Right hindlimb (tissue), 1 donor: ENCODE measurements at places on chromosomes 12 and 14.
A peak's percentile ranks its signal among the peaks of the same experiment; 100 is the strongest.

DNA sequence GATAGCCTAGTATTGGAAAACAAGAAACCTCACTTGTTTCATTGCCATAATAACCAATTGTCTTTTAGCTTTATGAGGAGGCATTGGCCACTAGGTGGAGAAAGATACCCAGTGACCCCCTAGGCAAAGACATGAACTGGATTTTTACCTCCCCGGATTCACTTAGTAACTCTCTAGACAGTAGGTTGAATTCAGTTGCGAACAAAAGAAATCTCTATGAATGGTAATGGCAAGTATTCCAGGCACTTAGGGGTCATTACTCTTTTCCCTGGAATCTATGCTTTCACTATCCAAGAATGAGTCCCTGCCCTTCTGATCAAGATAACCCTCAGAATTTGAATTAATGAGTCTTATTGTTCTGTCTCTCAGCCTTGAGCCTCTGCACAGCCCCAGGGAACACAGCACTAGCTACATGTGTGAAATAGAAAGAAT lies 29.5 kb upstream of the RHOJ start:
- DNase-seq: peak; percentile 40

- no peak for DNase-seq
Measured at GRCh38 chr12:50402264-50403000, 1.7 kb downstream of the LARP4 start.

DNA sequence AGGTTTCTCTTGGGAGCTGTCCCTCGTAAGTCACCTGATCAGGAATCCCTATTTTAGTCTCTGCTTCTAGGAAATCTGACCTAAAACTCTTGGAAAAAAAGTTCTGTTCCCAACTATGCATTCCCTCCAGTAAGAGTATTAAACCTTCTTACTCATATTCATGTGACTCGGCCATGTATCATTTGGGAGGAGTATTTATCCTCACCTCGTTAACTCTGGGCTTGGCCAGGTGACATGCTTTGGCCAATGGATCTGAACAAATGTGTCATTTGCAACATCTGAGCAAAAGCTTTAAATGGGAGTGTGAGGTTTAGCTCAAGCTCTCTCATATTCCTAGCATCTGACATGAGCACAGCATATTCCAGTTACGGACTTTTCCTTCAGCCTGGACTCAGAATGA lies 226.8 kb downstream of the NUAK1 start:
- DNase-seq: no peak

- DNase-seq: peak; percentile 43
Measured at GRCh38 chr12:123389560-123390351, 5.8 kb downstream of the KMT5A start.

GRCh38 chr14:95056476-95056875 lies 100.9 kb downstream of the DICER1 start:
- DNase-seq: no peak

DNA sequence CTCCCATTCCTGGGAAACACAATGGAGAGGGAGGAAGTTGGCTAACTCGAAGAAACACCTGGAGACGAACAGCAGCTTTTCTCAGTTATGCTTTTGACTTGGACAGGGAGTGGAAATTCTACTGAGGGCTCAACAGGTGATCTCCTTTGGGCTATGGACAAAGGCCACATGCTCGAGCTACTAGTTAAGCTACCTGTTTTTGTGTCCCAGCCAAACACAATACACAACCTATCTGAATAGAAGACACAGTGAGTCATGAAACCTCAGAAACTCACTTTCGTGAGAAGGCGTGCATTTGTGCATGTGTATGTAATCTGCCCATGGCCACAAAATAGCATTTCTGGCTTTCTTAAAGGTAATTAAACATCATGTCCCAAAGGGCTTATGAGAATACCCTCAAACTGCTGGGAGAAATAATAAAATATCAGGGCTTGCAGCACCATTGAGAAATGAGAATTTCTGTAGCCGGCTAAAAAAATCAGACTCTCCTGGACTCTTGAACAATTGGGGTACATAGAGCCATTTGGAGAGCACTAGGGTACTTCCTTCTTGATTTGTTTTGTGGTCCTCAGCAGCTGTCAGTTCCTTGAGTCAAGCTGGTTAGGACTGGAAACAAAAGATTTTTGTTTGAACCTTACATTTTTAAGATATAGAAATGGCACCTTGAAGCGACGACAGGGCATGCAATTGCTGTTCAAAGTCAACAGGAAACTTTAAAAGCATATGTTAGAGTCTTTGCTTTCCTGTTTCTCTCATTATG lies 85.5 kb upstream of the PTHLH start:
- no peak for DNase-seq

DNA sequence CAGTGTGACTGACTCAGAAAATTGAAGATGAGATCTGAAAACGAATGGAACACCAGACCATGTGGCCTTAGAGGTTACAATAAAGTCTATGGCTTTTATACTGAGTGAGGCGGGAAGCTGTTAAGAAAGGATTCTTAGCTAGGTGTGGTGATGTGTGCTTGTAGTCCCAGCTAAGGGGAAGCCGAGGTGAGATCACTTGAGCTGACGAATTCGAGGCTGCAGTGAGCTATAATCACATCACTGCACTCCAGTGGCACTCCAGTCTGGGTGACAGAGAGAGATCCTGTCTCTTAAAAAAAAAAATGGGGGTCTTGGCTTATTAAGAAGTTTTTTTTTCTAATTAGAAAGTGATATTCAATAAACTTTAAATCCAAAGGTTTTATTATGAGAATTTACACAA lies 678.6 kb downstream of the TMTC2 start:
- no peak for DNase-seq

DNA sequence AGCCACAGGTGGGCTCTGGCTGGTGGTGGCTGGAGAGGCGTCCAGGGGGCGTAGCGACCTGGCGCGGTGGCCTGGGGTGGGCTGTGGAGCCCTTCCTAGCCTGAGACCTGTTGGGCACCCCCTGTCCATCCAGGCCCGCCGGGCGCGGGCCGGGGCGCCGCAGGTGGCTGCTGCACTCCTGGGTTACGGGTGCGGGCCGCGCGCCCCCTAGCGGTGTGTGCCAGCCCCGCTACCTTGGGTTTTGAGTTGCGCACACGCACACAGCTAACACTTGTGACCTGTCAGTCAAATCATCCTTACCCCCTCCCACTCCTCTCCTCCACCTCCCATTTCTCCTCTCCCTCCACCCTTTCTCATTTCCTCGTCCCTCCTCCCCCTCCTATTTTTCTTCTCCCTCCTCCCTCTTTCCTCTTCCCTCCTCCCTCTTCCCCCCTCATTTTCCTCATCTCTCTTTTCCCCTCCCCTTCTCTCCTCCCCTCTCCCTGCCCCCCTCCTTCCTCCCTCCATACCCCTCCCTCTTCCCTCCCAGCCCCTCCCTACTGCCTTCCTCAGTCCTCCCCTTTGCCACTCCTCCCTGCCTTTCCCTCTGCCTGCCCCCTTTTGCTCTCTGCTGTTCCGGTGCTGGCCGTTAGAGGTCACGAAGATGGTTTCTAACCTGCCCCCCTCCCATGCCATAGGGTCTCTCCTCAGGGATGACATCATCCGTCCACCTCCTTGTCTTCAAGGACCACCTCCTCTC lies 2.3 kb downstream of the MEG3 start:
- peak; percentile 86 for DNase-seq

DNA sequence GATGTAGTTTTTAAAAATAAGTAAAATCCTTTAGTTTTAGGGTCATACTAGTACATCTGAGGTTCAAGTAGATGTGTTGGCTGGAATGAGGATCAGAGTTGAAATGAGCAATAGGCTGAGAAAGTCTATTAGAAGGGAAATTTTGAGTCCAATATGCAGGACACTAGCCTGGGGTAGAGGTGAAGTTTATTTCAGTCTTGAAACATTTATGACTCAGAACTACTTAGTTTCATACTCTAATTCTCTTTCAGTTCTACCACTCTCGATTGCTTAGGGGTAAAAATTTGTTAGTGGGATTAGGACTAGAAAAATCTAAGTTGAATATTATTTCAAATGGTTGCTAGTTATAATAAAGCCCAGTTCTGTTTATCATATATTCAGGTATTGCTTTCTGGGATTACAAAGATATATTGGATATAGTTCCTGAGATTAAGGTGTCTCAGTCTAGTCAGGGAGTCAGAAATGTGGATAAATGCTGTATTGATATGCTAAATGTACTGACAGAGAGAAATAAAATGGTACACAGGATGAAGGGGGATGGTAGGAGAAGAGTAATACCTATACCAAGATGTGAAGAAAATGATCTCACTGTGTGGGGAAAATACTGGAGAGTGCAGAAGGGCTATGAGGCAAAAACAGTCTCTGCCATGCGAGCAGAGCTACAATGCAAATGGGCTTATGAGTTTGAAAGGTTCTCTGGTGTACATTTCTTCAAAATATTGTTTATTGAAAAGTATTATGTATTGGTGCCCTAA lies 395.8 kb upstream of the FBXO33 start:
- no peak for DNase-seq

- DNase-seq: no peak
Measured at GRCh38 chr12:107145397-107145796, 52.0 kb upstream of the CRY1 start.

DNA sequence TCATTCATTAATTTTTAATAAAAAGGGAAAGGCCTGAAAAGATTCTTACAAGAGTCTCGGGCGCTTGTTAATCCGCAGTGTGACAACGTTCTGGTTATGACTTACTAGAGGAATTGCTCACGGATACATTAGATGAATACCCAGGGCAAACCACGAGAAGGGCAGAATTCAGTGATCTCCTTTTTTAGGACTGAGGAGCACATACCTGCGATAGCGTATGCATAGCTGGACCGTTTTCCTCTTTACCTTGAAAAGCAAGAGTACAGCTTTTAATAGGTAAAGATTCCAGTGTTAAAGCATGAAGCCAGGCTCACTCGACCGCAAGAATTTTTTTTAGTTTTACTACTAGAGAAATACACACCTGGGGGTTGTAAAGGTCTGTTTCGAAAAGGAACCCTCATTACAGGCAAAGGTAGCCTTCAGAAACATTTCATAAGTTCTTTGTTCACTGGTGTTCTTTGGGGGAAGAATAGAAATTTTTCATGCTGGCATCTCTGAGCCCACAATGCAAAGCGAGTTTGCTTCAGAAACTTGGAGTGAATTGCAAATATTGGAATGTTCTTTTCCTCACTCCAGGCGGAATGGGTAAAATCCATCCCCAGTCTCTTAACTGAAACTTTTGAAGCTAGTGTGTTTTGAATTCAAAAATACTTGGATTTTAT lies 953 bp downstream of the MAPK1IP1L start:
- DNase-seq: no peak

- DNase-seq: no peak
Measured at GRCh38 chr14:41607304-41607775, 664 bp downstream of the LRFN5 start.

- no peak for DNase-seq
Measured at GRCh38 chr12:125172231-125172850, 107.1 kb downstream of the AACS start.

DNA sequence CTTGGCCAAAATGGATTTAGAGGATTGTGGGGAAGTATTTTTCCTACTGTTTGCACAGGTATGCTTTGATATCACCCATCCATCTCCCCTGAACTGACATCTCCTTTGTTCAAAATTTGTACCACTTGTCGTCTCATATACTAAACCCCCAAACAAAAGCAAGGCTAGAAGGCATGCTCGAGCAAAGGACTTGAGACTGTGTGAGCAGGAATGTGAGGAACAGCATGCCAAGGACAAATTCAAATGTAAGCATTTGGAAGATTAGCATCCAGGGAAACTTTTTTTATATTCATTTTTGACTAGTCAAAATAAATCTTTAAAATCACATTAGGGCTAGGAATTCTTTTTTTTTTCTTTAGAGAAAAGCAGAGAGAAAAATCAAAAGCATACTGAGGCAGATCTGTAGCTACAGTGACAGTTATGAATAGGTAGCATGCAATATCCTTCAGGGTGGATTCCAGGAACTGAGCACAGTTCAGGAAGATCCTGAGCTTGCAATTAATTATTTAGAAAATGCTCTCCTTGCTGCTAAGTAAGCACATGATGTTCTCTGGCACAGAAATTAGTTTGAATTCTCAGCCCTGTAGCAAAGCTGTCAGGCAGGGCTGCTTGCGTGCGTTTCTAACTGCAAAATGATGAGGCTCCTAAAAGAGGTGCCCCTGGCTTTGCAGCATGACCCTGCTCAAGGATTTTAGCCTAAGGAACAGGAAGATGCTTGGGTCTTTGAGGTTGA lies 327.7 kb downstream of the LRIG3 start:
- DNase-seq: no peak

DNA sequence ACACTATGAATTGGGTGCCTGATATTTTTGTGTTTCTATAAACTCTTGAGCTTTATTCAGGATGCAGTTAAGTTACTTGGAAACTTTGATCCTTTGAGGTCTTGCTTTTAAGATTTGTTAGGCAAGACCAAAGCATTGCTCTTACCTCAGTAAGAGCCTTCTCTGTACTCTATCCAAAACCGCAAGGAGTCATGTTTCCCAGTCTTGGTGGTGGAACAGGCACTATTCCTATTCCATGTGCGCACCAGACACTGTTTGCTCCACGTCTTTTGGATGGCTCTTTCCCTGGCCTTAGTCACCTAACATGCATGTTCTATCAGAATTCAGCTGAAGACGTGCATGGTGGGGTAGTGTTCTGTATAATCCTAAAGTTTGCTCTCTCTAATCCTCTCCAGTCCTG lies 23.5 kb downstream of the CSRP2 start:
- no peak for DNase-seq

DNA sequence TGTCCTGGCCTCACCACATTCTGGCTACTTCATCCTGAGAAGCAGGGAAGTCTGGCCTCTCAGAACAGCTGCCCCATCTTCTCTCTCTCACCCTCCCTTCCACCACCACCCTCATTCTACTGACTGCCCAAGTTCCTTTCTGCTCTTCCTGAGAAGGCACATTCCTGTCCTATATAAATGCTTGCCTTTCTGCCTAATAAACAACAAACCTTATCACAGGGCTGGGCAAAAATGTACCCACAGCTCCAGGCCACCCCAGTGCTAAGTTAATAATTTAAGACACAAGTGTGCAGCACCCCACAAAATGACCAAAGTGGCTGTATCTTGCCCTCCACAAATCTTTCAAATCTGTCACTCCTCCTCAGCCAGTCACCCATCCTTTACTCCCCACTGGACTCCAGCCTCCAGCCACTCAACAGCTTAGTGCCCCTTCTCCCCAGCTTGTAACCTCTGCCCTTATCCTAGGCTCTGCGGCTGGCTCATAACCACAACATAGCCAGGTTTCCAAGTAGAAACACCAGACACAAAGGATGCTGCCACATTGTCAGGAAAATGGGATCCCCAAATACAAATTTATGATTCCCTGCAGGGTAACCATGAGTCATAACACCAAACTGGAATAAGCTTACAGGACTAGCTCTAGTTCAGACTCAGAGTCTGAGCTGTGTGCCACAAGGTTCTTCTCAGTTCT lies 15.0 kb downstream of the OXA1L start:
- DNase-seq: no peak

GRCh38 chr12:88057994-88058718 lies 29.0 kb upstream of the C12orf50 start:
- DNase-seq: no peak

- DNase-seq: no peak
Measured at GRCh38 chr12:68796399-68796798, 11.6 kb upstream of the MDM2 start.

GRCh38 chr12:127619869-127620734 lies 646.9 kb upstream of the TMEM132C start:
- DNase-seq: no peak

- no peak for DNase-seq
Measured at GRCh38 chr12:124759841-124760503, 103.7 kb downstream of the SCARB1 start.

GRCh38 chr14:75960231-75960630 lies 21.6 kb downstream of the TGFB3 start:
- no peak for DNase-seq
